ENCODE measurements at places on chromosomes 4 and X.

- DNase-seq: no peak
Measured at GRCh38 chr4:177374966-177375365, 65.3 kb downstream of the NEIL3 start.

DNA sequence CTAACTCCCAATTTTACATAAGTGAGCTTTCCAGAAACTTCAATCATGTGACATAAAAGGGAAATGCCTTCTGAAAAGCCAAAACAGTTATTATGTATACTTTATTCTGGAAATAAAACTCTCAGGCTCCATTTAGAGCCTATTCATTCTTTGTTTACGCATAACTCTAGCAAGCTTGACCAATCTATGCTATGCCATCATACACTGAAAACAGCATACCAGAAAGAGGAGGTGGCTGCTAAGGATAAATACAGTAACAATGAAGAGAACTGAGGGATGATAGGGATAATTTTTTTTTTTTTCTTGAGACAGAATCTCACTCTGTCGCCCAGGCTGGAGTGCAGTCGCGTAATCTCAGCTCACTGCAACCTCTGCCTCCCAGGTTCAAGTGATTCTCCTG is 24.4 kb downstream of the CDKL2 start:
- no peak for DNase-seq

- no peak for DNase-seq
Measured at GRCh38 chrX:18956303-18957032, 27.4 kb downstream of the PHKA2 start.

DNA sequence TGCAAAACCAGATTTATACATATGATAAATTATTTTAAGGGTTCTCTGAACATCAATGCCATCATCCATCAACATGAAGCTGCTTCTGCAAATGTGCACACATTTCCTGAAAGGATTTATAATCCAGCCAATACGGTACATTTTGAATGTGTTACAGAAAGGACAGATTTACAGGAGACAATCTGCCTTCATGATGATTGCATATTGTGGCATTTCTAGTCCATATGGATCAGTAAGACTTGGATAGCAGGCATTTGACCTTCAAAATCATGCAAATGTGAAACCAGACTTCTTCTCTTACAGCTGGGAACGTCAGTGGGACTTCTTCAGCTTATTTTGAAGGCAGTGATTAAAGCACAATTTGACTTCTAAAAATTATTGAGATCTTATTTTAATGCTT is 217.3 kb upstream of the GK2 start:
- DNase-seq: no peak

DNA sequence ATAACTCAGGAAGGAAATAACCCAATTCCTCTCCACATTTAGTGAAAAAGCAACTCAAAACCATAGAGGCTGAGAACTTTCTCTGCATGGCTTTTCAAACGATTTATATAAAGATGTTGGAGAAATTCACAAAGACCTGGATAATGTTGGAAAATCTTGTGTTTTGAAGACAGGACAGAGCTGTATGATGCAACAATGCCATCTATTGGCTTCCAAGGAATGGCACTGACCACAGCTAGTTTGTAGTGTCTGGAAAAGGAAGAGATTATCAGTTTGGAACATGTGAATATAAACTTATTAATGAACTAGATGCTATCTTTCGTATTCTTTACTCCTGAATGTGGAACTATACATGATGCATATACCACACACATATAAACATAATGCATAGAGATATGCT is 503.6 kb downstream of the IL1RAPL1 start:
- peak; percentile 6 for DNase-seq

GRCh38 chr4:154009788-154010187 is 220.9 kb upstream of the SFRP2 start:
- no peak for DNase-seq

GRCh38 chr4:92333016-92333415 is 29.2 kb downstream of the GRID2 start:
- DNase-seq: no peak

DNA sequence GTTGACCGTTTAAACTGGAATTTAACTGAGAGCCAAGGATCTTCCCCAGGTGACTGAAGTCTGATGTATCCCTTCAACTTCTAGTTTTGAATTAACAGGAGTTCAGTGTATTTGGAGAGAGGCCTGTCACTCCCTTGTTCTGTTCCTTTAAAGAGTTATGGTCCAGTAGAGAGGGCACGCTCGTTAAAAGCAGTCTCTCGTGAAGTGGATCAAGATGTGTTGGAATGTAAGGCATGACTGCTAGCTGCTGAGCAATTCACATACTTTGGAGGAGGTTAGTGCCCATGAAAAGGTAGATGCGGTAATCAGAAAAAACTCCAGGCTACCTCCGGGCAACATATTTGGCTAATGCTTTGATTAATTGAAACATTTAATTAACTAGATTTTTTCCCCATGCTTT is 65.7 kb downstream of the SHROOM2 start:
- no peak for DNase-seq

DNA sequence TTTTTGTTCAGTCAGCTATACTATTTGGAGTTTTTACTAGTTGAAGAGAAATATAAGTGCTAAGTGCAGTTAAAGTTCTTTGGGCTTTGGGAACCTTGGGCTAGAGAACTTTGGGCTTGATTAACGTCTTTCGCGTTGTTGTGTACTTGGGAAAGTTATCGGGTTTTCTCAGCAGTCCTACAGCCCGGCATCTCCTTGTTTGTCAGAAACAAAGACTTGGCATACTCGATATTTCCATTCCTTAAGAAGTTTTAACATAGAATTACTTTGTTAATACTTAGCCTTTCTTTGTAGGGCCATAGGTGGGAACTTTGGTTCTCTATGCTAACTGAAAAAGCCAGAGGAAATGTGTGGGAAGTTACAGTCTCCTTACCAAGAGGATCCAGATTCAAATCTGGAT is 28.7 kb downstream of the RAPGEF2 start:
- DNase-seq: no peak

DNA sequence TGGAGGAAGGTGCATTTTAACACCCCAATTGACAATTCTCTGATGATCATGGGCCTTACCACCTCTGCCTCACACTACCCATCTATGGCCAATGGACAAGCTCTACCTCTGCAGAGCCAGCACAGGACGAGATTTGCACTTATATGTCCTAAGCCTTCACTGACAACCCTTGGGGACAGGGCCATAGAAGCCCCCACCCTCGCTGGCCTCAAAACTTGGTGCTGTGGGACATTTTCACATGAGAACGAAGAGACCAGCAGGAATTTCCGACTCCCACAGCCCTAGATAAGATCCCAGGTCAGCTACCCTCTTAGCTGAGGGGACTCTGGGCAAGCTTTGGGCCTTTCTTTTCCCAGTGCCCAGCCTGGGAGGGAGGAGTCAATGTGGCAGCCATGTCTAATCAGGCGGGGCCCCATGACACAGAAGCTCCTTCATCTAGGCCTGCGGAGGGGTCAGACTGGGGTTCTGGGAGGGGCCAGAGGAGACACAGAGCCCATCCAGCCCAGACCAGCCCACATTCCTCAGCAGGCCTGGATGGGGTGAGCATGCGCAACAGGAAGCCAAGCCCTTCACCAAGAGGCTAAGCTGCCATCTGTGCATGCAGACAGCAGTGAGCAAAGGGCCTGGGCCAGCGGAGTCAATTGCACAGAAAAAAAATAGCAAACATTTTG is 12.1 kb downstream of the PJA1 start:
- DNase-seq: peak; percentile 55

DNA sequence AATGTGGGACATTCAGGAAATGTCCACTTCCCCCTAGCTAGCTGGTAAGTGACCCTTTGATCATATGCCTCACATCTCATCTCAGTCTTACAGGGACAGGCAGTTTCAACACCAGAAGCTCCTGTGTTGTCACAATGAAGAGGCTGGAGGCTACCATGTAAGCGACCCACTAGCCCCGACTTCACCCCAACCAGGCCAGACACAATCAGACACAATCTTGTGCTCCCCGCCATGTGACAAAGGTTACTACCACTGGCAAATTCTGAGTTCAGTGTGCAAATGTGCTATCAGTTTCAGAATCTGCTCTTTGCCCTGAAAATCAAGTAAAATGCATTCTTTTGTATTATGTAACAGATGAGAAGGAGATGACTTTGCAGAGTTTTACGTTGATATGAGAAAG is 56.9 kb upstream of the STS start:
- no peak for DNase-seq

- DNase-seq: no peak
Measured at GRCh38 chrX:103585411-103586313, at the start of gene TCEAL4. TCEAL4 (plus strand) TSS chrX:103585515; CDS start chrX:103586676, 1,161 bp downstream.

DNA sequence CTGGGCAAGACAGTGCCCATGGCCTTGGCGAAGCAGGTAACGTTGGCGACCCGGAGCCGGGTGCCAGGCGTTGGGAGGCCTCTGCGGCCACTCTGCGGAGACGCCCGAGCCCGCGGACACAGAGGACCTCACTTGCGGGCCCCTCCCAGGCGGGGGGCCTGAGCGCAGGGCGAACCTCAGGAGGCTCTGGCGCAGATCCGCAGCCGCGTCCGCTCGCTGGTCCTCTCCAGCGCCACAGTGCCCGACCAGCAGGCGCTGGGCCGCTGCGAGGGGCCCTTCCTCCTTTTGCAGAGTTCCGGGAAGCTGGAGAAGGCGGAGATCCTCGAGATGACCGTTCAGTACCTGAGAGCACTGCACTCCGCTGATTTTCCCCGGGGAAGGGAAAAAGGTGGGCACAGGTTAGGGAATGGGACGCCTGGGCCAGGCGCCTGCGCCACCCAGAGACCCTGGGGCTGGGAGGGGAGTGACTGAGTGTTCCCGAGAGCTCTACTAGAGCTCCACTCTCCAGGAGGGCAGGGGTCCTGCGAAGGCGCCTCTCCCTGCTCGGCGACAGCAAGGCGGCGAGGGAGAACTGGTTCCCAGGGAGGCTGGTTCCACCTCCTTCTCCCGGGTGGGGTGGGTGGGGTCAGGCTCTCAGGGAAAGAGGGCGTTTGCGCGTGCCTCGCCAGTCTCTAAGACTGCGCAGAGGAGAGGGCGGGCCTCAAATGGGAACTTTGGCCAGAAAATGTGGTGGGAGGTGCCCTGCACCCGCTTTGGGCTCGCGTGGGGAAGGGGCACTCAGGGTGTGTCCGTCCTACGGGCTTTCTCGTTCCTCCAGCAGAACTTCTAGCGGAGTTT is 1.4 kb downstream of the HELT start:
- no peak for DNase-seq

- DNase-seq: no peak
Measured at GRCh38 chr4:113869743-113870375, 108.3 kb upstream of the CAMK2D start.

DNA sequence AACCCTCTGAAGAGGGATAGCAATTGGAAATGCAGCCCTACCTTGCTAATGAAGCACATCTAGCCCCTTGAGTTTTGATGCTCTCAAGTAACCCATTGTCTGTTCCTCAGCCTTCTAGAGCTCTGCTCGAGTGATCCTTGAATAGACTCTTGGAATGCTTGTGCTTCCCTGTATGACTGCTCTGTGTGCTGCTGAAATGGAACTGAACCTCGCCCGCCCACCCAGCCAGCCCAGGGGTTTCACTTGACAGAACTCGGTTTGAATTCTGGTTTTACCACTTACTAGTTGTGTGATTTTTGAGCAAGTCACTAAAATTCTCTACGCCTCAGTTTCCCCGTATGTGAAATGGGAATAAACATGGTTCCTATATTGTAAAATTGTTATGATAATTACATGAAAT is 77.1 kb downstream of the MID2 start:
- DNase-seq: no peak

DNA sequence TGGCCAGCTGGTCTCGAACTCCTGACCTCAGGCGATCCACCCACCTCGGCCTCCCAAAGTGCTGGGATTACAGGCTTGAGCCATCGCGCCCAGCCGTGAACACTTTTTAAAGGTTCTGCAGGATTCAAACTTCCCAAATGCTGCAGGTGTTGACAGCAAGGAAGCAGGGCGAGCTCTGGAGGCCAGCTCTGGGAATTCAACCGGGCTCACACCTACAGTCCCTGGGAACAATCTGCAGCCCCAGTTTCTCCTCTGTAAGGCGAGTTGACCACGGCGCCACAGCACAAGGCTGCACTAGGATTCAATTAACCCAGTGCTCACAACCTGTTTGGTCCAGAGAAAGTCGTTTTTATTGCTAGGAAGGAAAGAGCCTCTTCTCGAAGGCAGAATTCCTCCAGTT is 1.6 kb downstream of the MTNR1A start:
- no peak for DNase-seq

- DNase-seq: peak; percentile 48
Measured at GRCh38 chrX:70196961-70197720, 19.9 kb downstream of the DGAT2L6 start.

GRCh38 chr4:118282692-118283091 is 70.1 kb downstream of the PRSS12 start:
- no peak for DNase-seq

DNA sequence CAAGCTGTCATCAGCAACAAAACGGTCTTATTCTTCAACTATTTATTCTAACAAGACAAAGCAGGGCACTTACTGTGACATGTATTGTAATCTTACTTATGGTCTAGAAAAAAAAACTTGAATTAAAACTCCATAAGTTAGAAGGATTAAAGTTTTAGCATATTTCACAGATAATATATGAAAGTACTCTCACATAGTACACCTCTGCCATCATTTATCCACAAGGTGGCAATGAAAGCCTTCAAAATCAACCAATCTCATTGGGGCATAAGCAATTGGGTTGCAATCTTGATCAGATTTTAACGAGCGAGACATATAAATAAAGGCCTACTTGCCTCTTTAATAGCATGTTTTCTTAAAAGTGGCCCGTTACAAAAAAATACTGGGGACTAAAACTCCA is 1382.9 kb downstream of the FAM133A start:
- no peak for DNase-seq

DNA sequence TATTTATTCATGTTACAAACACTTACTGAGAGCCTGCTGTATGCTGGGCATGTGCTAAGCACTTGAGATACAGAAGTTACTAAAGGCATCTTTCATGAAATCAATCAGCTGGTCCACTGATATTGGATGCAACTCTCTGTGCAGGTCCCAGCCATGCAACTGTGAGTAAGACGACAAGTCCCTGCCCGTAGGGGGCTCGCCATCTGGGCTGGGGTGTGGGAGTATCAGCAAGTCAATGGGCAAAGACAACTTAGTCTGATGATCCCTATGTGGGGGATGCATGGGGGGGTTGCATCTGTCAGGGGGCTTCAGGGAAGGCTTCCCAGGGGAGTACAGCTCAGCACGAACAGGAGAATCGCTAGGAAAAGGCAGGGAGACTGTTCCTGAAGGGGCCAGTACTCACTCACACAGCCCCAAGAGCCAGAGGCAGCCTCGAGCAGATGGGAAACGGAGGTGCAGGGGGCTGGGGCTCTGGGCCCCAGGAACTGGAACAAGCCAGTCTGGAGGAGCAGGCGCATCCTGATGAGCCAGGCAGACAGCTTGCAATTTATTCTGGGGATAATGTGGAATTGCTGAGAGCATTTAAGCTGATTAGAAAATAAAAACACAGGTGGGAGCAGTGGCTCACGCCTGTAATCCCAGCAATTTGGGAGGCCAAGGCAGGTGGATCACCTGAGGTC is 40.2 kb downstream of the CRMP1 start:
- no peak for DNase-seq

DNA sequence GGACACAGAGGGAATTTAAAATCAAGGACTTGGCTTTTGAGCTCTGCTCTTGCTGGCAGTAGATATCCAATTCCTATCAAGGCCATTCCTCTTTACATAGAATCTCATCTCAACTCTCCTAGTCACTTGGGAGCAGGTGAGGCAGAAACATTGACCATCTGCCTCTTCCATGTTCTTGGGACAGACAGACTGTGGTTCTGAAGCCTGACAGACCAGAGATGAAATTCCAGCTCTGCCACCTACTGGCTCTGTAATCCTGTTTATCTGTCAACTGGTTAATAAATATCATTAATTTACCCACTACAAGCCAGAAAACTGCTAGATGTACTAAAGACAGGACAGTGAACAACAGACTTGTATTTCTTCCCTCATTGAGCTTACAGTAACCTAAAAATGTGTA is 300.8 kb downstream of the ADGRL3 start:
- DNase-seq: no peak

Data from neural crest cell (in vitro differentiated cells).